Stimulated activated CD4-positive, alpha-beta T cell treated with anti-CD3 and anti-CD28 coated beads, TNF-alpha, amount 100 ng/mL, for 1 hour (primary cell): ENCODE measurements at places on chromosomes 4 and X.

DNA sequence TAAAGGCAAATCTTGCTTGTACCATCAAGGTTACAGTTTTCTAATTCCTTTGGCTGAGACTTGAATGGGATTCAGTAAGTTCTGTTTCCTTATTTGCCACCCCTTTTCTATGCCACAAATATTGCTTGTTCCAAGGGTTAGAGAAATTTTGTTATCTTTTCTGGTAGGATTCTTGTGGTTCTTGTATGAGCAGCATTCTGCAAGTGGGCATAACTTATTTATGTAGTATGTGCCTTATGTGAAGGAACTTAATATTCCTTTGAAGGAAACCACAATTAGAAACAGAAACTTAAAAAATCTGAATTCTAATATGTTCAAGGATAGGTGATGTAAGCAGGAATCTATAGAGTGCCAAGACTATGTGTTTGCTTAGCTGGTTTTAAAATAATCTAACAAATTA lies 53.1 kb upstream of the TSPAN5 start:
- DNase-seq, result no peak

DNA sequence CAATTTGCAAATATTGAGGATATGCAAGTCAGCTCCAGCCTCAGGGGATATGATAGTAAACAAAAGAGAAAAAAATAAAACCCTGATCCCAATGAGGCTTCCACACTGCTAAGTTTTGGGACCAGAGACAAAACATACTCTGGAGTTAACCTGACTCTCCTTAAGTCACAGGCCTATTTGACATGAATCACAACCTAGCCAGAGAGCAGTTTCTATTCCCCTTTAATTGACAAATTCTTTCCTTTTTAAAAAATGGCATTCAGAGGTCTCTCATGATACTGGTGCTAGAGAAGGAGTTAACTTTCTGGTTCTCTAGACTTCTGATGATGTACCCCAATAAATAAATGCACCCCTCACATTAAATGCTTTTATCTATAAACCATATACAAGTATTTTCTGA lies 8.8 kb downstream of the ACSL1 start:
- DNase-seq, result no peak

- DNase-seq, result no peak
Measured at GRCh38 chrX:110322603-110323002, 4.7 kb upstream of the AMMECR1 start.

DNA sequence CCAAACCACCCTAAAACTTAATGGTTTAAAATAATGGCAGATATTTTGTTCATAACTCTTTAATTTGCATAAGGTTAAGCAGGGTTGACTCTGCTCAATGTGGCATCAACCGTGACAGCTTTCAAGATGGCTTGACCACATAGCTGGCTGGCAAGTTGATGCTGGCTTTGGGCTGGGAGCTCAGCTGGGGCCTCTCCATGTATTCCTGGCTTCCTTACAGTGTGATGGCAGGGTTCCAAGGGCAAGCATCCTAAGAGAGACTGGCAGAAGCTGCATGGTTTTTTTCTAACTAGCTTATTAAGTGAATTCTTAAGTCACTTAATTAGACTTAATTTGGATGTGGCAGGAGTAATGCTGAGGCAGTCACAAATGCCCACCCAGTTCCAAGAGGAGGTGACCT lies 4.5 kb downstream of the RP2 start:
- DNase-seq, result no peak

DNA sequence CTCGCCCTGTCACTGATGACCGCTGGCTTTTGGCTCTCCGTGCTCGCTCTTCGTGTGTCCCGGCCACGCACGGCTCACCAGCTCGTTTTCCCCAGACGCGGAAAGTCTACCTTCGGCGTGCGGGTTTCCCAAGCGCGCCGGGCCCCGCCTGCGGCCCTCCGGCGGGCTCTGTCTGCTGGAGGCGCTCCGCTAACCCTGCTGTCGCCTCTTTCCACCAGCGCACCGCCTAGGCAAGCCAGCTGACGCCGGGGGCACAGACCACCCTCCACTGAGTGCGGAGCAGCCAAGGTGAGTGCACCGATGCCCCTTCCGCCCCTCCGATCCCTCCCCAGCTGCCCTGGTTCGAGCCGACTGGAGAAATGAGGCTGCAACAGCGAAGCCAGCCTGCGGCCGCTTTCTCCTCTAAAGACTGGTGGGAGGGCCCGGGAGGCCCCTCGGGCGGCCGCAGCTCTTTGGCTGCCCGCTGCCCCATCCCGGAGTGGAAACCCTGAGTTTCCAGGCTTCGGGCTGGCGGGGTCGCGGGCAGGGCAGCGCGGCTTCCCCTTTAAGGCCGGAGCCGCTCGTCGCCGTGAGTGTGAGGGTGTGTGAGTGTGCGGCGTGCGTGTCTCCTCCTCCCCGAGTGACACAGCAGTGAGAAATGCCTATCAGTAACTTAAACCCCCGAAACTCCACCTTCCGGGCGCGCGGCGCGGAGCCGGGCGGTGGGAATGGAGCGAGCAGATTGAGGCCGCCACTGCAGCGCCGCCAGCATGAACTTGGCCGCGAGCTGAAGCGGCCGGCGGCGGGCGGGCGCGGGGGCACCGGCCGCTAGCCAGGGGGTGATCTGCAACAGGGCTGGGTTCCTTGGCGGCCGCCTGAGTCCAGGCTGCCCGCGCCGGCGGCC lies at the start of gene MAMLD1:
Gene MAMLD1, plus strand, starts transcription at position 719 of the 883 bp plus-strand sequence. CDS start 82,200 bp downstream, outside the sequence.
- no peak for DNase-seq

DNA sequence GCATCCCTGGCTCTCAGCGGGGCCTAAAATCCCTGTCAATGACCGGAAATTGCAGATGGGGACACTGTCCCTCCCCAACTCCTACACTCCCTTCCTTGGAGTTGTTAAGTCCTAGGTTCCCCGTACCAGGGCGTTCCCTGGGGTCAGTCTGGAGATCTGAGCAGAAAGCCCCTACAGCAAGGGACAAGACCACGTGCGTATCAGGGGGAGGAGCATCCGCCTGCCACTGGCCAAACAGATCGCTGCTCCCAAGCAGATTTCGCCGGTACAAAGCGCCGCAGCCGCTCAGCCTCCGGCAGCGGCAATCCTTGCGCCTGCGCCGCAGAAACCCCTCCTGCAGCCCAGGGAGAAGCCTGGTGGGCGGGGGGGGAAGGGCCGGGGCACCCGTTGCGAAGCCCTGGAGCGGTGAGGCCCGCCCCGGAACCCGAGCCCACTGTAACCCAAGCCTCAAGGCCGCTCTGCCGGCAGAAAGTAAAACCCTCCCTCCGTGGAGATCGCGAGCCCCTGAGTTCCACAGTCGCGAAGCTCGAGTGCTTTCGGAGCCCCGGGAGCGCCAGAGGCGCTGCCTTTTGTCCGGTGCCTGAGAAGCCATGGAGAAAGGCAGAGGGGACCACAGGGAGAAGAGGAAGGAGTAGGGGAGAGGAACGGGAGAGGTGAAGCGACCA lies 2.7 kb downstream of the CRMP1 start:
- DNase-seq, result no peak

- no peak for DNase-seq
Measured at GRCh38 chrX:2781698-2782097, 29.9 kb downstream of the XG start.

- DNase-seq, result no peak
Measured at GRCh38 chr4:53490161-53490956, 100.9 kb downstream of the LNX1 start.

DNA sequence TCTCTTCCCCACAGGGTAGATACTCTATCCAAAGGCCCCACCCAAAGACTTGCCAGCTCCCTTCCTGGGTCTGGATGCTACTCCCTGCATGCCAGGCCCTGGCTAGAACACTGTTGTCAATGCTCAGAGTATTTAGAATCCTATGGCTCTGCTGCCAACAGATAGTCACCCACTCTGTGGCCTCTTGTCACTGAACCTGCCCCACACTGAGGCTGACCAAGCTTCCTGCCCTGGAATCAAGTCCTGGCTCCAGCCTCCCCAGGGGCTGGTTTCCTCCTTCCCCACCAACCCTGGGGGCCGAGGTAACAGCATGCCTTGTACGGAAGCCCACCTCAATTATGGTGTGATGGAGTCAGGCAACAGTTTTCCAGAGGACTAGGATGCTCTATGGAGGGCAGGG lies 63.3 kb downstream of the EFNB1 start:
- no peak for DNase-seq

DNA sequence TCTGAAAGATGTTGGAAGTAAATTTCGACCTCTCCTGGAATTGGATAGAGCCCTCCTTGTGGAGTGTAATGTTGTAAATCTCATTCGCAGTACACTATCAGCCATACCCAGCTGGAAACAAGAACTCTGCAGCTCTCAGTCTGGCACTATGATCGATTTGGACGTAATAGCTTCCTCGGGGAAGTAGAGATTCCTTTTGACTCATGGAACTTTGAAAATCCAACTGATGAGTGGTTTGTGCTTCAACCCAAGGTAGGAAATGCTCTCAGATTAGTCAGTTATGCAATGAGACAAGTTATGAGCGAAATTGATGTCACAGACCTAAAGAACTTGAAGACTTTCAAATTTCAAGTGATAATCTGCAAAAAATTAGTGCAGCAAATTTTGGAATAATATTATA lies 103.9 kb downstream of the SYTL5 start:
- DNase-seq, result no peak

- DNase-seq, result no peak
Measured at GRCh38 chrX:72114807-72115206, 16.9 kb downstream of the RTL5 start.

GRCh38 chrX:81120258-81120935 lies 81.3 kb downstream of the HMGN5 start:
- no peak for DNase-seq

DNA sequence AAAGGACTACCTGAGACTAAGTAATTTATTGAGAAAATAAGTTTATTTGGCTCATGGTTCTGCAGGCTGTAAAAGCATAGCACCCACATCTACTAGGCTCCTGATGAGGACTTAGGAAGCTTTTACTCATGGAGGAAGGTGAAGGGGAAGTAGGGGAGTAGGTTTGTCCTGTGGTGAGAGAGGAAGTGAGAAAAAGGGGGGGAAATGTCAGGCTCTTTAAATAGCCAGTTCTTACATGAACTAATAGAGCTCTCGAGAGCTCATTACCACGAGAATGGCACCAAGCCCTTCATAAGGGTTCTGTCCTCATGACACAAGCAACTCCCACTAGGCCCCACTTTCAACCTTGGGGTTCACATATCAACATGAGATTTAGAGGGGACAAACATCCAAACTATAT lies 125.5 kb upstream of the NRK start:
- DNase-seq, result no peak

GRCh38 chr4:102500352-102500695 lies 835 bp upstream of the NFKB1 start:
- DNase-seq, result no peak

DNA sequence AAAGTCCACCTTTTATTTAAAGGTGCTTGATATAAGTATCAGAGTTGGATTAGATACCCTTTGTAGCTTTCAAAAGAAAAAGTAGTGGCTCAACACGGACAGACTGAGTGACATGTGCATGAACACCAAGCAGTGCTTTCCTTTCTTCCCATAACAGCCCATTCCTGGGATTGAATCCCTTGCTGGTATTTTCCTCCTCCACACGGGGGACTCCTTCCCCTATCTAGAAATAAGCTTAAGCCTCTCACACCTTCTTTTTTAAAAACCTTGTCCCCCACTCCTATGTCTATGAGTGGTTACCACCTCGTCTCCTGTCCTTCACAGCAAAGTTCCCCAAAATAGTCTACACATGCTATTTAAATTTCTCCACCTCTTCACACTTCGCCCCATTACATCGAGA lies 5.1 kb downstream of the AP1S2 start:
- no peak for DNase-seq

- no peak for DNase-seq
Measured at GRCh38 chr4:188714907-188715306, 575.7 kb downstream of the TRIML1 start.

- DNase-seq, result no peak
Measured at GRCh38 chrX:10457092-10457491, 163.3 kb downstream of the MID1 start.

GRCh38 chr4:6258741-6259140 lies 10.9 kb upstream of the WFS1 start:
- no peak for DNase-seq

- DNase-seq, result no peak
Measured at GRCh38 chrX:48940404-48940955, 16.9 kb downstream of the OTUD5 start.

DNA sequence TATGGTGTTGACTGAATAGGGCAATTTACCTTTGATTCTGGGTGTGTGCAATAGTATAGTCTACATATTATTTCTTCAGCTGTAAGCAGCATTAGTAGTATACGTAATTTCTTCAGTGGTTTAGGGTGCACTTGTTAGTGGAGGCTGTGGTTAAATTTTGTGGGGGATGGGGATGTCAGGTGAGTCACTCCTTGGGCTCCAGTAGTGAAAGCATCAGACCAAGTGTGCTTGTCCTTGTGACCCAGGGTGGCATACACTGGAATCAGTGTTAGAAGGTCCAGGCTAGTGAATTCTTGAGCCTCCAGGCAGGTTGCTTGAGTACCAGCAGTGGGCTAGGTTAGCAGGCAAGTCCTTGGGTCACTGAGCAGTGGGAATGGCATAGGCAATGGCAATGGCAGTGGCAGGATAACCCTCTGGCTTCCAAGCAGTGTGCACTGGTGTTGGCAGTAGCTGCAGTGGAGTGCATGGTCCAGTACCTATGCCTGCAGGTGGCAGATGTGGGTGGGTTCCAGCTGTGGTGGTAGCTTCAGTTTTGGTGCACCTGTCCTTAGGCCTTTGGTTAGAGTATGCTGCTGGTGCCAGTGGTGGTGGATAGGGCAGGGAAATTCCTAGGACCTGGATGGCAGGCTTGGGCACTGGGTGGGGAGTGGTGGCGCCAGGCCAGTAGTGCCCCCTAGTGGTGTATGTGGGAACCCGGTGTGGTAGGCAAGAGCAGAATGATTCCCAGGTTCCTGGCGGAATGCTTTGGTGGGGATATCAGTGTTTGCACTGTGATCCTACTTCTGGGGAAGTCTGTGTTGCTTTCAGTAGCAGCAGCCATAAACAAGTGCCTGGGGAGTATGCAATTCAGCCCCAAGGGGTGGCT lies 531.0 kb downstream of the SMARCA1 start:
- no peak for DNase-seq

DNA sequence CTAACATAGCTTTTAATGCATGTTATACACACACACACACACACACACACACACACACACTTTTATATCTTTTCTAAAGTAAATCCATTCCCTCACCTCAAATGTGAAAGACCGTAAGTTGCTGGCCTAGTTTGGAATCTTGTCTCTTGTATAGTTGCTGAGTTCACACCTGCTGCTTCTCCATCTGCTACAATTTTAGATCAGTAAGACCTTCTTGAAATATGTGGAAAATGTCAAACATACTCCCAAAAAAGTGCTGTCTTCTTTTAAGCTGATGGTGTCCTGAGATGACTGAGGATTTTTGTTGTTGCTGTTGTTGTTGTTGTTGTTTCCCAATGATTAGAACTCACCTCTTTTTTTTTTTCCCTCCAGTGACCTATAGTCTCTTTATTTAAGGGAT lies 121.3 kb downstream of the SNCA start:
- no peak for DNase-seq
